Naive B cell (primary cell): ENCODE measurements at places on chromosomes 12 and 14. TPM values are rescaled to one million over a fixed set of nuclear protein-coding genes. Genes with fewer than 3 reads are reported as not detected.

KRT77 gene
- polyA plus RNA-seq: not detected

OR2AP1 gene
- polyA plus RNA-seq: not detected

ANKRD33 gene
- polyA plus RNA-seq: not detected

DCN gene
- polyA plus RNA-seq: not detected

OVCH1 gene
- not detected for polyA plus RNA-seq

OR6C2 gene
- polyA plus RNA-seq: not detected

NID2 gene
- 0.52 TPM for polyA plus RNA-seq

ETFBKMT gene
- 1.6 TPM for polyA plus RNA-seq

AMHR2 gene
- not detected for polyA plus RNA-seq

LRRC10 gene
- not detected for polyA plus RNA-seq

B4GALNT1 gene
- polyA plus RNA-seq: not detected

DDX23 gene
- polyA plus RNA-seq: 9.1 TPM

KIF26A gene
- polyA plus RNA-seq: not detected

AICDA gene
- polyA plus RNA-seq: 0.79 TPM

CCDC196 gene
- not detected for polyA plus RNA-seq

SLC2A14 gene
- not detected for polyA plus RNA-seq

ITPK1 gene
- polyA plus RNA-seq: 20.1 TPM

SCN8A gene
- 0.38 TPM for polyA plus RNA-seq
